Activated CD4-positive, alpha-beta T cell treated with anti-CD3 and anti-CD28 coated beads, Interleukin-2, amount 50 U/mL, for 24 hours (primary cell): ENCODE measurements at places on chromosomes 4 and X.

- DNase-seq = no peak
Observed at GRCh38 chr4:167233685-167234315, 494 bp downstream of the SPOCK3 start.

DNA sequence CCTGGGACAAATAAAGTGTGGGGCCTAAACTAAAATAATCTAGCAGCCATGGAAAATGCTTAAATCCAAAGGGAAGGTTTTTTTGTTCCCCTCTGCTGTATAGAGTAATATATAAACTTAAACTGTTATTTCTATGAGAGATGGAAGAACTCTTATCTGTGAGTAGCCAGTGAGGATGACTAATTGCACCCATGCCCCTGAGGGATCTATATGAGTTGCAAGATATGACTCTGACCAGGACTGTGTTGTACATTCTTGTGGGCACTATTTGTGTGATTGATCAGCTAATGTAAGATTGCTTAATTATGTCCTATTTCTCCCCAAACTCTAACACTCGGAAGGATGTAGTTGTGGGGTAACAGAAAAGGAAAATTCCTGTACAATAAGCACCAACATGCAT is 35.2 kb upstream of the AMBN start:
- no peak for DNase-seq

- DNase-seq = no peak
Observed at GRCh38 chr4:74031576-74031975, 6.9 kb downstream of the CXCL3 start.

DNA sequence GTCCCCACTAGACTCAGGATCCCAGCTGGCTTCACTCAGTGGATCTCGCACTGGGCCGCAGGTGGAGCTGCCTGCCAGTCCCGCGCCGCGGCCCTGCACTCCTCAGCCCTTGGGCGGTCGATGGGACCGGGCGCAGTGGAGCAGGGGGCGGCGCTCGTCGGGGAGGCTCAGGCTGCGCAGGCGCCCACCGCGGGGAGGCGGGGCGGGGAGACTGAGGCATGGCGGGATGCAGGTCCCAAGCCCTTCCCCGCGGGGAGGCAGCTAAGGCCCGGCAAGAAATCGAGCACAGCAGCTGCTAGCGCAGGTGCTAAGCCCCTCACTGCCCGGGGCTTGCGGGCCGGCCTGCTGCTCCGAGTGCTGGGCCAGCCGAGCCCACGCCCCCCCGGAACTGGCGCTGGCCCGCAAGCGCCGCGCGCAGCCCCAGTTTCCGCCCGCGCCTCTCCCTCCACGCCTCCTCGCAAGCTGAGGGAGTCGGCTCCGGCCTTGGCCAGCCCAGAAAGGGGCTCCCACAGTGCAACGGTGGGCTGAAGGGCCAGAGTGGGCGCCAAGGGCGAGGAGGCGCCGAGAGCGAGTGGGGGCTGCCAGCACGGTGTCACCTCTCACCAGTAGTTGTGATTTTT is 1038.0 kb downstream of the PCDH19 start:
- DNase-seq = no peak
